ENCODE measurements at places on chromosomes 5 and 9.
A peak's percentile ranks its signal among the peaks of the same experiment; 100 is the strongest.

DNA sequence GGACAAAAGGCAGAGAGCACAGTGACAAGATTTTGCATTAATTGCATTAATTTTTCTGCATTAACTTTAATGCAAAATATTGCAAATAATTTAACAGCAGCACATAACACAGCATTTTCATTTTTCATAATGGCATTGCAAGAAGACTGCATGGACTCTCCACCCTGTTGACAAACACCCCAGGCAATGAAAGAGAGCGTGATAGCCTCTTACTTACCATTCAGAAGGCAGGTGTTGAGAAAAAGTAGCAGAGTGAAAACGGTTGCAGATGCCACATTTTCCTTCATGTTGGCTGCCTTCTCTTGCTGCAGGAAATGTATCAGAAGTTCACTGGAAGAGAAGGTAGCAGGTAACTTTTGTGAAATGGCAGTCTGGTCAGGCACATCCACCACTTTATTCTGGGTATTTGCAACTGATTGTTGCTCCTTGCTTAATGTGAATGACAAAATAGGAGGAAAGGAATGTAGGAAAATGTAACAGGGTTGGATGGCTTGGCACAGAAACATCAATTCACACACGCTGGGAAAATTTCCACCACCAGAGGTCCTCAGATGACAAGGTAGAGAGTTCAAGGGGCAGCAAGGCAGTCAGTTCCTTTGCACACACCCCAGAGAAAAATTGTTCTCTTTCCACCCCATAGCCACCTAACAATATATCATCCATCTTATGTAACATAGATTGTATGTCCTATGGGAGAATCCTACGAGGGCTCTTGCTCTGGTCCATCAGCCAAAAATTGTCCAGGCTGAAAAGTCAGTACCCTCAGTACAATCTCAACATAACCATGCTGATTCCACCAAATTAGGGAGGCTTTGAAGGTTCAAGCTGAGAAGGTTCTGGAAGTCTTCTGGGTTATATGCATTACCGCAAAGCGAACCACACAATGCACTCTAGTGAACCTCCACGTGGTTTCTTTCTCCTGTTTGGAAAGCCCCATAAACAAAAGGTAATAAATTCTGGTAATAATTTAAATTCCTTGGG, 41.9 kb upstream of the AGXT2 start:
- DNase-seq: no peak

DNA sequence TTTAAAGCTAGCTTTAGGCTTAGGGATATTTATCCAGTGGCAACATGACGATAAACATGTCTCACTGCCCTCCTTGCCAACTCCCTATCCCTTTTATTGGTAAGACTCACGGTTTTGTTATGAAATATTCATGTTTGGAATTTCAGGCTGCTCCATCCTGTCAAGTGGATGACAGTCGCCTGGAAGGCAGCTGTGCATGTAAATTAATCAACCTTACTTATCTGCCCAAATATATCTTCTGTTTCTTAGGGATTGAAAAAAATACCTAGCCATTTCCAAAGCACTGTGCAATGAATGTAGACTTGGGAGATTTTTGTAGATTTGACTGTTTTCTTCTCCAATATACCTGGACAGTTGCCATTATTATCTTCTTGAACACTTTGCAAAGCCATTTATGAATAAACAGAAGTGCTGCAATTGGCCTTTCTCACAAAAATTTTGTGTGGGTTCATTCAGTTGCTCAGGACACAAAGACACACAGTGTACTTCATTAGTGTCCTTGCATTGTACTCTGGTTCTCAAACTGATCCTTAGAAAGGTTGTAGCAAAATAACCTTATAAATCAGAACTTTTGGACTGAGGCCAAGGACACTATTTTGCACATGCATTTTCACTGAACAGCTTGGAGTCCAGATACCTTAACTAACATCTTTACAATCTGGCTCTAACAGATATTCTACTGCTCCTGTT, 889.4 kb upstream of the SEMA6A start:
- no peak for DNase-seq

DNA sequence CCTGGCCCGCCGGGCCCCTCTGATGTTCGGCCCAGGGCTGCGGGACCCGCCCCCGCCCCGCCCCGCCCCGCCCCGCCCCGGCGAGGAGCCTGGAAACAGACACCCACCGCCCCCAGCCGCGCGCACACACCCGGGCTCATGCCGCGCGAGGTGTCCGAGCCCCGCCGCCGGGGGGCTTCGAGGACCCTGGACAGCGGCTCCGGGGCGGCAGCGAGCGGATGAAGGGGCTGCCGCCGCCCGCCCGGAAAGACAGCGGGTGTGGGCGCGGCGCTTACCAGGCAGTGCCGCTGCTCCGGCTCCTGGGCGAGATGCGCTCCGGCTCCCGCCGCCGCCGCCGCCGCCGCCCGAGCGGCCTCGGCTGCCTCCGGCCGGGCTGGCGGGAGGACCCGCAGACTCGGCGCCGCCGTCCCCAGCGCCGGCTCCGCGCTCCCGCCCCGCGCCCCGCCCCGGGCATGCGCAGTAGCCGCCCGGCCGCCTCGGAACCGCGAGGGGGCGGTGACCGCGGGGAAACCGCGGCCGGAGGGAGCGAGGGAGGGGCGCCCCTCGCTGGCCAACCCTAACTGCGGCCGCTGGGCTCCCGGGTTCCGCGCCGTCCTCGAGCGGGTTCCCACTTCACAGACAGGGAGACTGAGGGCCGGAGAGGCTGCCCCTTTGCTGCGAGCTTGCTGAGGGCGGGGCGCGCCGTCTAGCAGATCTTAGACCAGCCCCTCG, at the start of gene GPRIN1:
Gene GPRIN1 (minus strand): TSS at position 433 of the 711 bp plus-strand sequence. CDS start 10,322 bp downstream, outside the sequence.
- DNase-seq: peak; percentile 80

DNA sequence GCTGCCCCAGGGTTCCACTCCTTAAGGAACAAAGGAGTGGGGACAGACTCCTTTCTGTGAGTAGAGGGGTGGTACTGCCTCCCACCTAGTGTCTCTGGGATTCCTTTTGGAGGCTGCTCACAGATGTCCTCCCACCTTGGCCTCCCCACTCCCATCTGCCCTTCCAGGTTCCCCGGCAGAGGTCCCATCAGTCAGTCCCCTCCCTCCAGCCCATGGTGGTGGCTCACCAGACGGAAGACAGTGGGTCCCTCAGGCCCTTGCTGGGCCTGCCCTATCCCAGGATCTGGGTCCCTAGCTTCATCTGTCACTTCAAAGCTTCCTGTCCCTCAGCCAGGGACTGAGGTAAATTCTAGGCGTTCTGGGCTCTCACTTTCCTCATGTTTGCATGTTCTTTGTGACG, 35.6 kb upstream of the NEK6 start:
- no peak for DNase-seq

- DNase-seq: no peak
These were observed 28.4 kb downstream of the ARHGEF37 start for GRCh38 chr5:149609640-149610219.

DNA sequence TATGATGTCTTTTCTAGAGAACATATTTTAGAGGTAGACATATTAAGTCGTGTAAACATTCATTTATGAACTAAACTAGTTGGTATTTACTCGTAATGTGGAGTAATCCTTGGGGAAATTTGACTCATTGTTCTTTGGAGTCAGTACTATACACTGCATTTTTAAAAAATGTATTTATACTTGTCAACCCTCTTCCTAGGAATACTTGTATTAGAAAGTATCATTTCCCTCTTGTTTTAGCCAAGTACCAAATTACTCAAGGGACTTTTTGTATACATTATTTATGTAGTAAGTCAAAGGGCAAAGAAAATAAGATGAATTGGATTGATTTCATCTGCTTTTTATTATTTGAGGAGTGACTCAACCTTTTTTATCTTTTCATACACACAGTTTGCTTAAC, 248.1 kb upstream of the IZUMO3 start:
- no peak for DNase-seq

DNA sequence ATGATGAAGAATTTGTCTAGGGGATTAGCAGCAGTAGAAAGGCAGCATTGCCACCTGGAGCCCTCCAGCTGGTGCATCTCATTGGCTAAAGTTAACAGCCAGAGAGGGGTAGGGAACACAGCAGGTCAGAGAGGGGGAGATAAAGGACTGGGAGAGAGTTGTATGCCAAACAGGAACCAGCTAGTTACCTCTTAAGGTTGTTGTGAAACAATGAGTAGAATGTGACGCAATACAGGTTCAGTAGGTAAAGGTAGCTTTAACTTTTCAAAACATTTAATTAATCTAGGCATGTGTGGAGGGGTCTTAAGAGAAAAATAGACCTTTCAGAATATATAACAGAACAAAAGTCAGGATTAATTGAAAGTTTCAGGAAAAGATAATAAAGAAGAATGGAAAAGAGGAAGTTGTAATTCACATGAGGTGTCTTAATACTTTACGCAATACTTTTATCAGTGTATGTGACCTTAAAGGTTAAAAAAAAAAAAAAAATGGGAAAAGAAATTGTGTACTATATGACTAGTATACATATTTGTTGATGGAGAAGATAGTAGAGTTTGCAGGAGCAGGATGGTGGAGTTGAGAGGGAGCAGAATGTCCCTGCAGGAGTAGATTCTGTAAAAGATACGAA, 14.3 kb downstream of the FBXO38 start:
- no peak for DNase-seq

- DNase-seq: no peak
These were observed 21.8 kb downstream of the KCNIP1 start for GRCh38 chr5:170525470-170526211.

GRCh38 chr9:138105123-138105415, 227.5 kb downstream of the CACNA1B start:
- DNase-seq: no peak

GRCh38 chr9:27414220-27414761, 109.8 kb upstream of the IFNK start:
- DNase-seq: no peak

All from NCI-H1930 (cell line).